ENCODE measurements at places on chromosomes 2 and 18.

DNA sequence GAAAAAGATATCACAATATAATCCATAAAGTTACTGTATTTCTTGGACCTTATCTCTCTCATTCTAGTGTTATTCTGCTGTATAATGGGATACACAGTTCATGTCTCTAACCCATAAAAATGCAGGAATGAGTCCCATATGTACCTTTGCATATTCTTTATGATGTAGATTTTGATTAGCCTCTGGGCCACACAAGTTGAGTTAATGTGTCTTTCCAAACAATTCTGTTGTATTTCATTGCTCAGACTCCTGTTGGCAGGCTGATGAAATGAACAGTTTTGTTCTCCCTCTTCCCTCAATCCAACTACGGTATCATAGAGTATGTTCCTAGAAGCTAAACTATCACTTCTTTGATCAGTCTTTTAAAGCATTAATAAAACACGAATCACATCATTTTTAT is 113.2 kb upstream of the SATB2 start:
- DNase-seq, result no peak

GRCh38 chr2:234388591-234388990 is 108.3 kb downstream of the ARL4C start:
- no peak for DNase-seq

DNA sequence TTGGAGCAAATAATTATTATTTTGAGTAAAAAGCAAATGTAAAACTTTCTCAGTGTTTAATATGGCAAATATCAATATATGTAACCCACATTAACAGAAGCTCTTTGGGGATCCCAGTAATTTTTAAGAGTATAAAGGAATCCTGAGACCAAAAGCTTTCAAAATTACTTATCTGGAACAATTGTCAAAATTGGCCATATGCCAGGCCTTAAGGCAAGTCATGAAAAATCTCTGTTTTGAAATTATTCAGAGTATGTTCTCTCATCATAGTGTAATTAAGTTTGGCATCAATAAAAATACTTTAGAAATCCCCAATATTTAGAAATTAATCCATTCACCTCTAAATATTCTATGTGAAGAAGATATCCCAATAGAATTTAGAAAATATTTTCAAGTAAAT is 225.3 kb upstream of the ARL4C start:
- no peak for DNase-seq

GRCh38 chr2:12502759-12503158 is 214.0 kb upstream of the TRIB2 start:
- no peak for DNase-seq

GRCh38 chr2:237715459-237715947 is 83.1 kb upstream of the RBM44 start:
- no peak for DNase-seq

- DNase-seq, result no peak
These were observed 6.9 kb downstream of the PNKD start for GRCh38 chr2:218276986-218277755.

- DNase-seq, result no peak
These were observed 292.1 kb upstream of the FBXO11 start for GRCh38 chr2:48198371-48198770.

DNA sequence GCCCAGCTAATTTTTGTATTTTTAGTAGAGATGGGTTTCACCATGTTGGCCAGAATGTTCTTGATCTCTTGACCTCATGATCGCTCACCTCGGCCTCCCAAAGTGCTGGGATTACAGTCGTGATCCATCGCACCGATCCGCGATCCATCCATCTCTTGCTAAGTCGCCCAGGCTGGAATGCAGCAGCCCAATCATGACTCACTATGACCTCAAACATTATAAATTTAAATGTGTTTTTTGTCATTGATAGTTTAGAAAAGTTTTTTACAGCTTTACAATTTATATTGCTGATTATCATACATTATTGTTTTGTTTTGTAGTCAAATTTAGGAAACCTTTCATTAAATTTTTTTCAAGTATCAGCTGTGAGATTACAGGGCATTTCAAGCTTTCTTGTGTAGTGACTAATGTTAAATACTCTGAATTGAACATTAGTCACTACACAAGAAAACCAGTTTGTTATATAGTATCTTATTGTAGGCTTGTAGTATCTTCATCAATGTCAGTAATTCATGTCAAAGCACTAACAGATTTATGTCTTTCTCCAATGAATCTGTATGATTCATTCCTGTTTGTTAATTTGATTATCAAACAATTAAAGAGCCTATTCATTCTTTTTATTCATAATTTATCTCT is 37.5 kb downstream of the NR4A2 start:
- no peak for DNase-seq
